Activated T-cell treated with anti-CD3 and anti-CD28 coated beads, Interleukin-2, amount 50 U/mL, for 48 hours (primary cell): ENCODE measurements at places on chromosomes 12 and 14.

- DNase-seq: no peak
Observed at GRCh38 chr14:88063811-88064210, 58.9 kb downstream of the GPR65 start.

GRCh38 chr12:107760207-107760808 lies 629 bp downstream of the PRDM4 start:
- DNase-seq: peak; percentile 64

DNA sequence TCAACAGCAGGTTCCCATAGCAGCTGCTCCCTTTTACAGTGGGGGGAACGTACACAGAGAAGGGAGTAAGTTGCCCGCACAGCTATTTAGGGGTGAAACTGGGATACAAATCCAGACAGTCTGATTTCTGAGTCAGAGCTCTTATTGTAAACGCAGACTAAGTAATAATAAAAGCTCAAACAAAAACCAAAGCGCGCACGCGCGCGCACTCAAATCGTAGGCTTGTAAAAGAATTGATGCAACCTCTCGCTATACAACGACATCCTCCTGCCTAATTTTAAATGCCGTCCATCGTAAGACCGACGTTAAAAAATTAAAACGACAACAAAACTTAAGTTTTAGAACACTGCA lies 747 bp upstream of the DACT1 start:
- peak; percentile 59 for DNase-seq

DNA sequence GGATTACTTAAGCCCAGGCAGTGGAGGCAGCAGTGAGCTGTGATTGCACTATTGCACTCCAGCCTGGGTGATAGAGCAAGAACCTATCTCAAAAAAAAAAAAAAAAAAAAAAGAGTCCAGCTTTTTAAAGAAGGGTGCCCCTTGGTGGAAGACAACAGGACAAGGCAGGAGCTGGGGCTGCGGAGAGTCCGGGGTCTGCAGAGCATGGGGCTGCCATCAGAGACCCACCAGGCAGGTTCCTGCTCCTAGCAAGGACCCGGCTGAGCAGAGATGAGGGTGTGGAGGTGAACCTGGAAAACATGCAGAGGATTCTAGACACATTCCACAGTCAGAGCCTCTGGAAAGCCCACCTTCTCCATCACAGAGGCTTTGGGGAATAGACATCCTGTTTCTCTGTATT lies 21.0 kb upstream of the CIPC start:
- DNase-seq: no peak

DNA sequence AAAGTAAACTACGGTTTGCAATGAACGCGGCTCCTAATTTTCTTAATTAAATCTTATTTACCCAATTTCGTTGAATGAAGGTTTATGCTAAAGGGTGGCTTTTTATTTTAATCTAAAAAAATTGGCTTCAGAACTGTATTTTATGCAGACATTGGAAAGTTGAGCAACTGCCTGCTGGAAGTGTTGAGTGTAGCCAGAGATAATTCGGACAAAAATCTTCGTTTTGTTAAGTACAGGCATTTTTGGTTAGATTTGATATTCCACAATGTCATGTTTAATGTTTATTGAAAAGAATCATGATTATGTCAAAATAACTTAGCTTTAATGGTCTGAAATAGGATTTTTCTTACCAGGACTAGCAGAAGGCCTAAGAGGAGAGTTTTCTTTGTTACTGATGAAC lies 875 bp downstream of the IRAK3 start:
- no peak for DNase-seq

GRCh38 chr12:13465635-13466034 lies 269.1 kb downstream of the EMP1 start:
- no peak for DNase-seq

- DNase-seq: no peak
Observed at GRCh38 chr14:44895716-44896115, 66.0 kb downstream of the KLHL28 start.

DNA sequence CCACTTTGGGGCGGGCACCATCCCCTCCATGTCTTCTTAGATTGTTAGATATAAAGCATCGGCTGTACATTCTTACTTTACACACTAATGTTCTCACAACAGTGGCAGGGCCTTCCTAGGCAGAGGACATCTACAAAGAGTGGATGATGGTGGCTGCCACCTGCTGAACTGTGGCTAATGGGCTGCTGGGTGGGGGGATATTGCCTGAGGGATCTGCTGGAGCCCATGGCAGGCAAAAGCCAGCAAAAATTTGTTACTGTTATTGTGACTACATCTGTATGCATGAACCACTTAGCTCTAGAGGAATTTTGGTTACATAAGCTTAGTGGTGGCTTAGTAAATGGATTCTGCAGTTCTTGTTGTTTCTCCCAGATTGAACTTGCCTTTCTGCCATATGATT lies 52.6 kb downstream of the DIP2B start:
- no peak for DNase-seq

GRCh38 chr14:100904307-100905087 lies 975 bp upstream of the RTL1 start:
- DNase-seq: no peak

- DNase-seq: no peak
Observed at GRCh38 chr12:120759591-120760348, 34.1 kb downstream of the ACADS start.

DNA sequence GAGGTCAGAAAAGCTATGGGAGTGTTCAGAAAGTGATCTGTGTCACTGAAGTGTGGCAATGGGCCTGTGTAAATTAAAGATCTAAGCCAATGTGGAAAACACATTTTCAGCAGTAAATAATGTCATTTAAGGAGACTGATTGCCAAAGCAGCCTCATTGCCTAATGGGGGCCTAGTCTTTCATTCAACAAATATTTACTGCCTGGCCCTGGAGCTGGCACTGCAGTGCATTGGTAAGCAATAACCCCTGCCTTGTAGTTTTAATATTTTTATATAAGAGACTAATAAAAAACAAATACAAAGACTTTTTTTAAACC lies 326.6 kb downstream of the BTG1 start:
- no peak for DNase-seq

GRCh38 chr12:51636986-51637385 lies 46.0 kb downstream of the SCN8A start:
- DNase-seq: no peak

GRCh38 chr14:22549981-22550673 lies 38.9 kb downstream of the DAD1 start:
- peak; percentile 78 for DNase-seq

DNA sequence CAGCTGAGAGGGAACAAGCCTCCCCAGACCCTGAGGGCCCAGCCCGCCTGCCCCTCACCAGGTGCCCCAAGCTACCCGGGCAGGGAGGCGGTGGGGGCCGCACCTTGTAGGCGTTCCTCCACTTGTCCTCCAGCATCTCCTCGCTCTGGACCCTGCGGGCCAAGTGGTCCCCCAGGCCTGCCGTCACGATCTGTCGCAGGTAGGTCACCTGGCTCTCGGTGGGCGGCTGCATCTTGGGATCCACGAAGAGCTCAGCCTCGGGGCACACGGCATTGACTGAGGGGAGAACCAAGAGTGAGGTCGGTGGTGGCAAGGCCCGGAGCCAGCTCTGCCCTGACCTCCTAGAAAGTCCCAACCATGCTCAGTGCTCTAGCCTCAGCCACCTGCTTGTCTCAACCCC lies 36.6 kb downstream of the DHX37 start:
- DNase-seq: no peak

DNA sequence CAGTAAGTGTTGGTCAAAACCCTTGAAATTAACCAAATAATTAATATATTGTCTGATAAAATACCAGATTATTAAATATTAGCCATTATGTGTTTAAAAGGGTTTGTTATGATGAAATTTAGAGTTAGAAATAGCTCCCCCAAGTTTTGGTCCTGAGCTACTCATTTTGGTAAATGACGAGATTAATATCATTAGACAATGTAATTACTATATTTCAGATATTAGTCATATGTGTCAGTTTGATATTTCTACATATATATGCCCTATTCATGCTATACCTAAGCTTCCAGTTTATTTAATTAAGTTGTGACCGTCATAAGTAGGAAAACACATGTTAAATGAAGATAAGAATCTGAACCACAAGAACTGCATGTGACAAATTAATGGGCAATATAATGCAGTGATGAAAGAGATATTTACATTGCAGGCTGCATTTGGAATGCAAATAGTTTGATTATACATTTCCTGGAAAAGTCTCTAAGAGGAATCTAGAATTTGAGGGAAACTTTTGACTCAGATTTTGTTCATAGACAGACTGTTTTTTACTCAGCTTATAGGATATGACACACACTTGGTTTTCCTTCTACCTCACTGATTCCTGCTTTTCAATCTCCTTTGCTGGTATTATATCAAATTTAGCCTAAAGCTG lies 70.5 kb downstream of the TBC1D30 start:
- no peak for DNase-seq

GRCh38 chr14:37023875-37024565 lies 148.4 kb downstream of the SLC25A21 start:
- DNase-seq: no peak

- DNase-seq: no peak
Observed at GRCh38 chr14:72480464-72481243, 413.2 kb downstream of the DPF3 start.

GRCh38 chr14:72524295-72524629 lies 369.6 kb downstream of the DPF3 start:
- no peak for DNase-seq

- no peak for DNase-seq
Observed at GRCh38 chr12:13504736-13505135, 308.2 kb downstream of the EMP1 start.
